ENCODE measurements at places on chromosomes 3 and 15.
A peak's percentile ranks its signal among the peaks of the same experiment; 100 is the strongest.

DNA sequence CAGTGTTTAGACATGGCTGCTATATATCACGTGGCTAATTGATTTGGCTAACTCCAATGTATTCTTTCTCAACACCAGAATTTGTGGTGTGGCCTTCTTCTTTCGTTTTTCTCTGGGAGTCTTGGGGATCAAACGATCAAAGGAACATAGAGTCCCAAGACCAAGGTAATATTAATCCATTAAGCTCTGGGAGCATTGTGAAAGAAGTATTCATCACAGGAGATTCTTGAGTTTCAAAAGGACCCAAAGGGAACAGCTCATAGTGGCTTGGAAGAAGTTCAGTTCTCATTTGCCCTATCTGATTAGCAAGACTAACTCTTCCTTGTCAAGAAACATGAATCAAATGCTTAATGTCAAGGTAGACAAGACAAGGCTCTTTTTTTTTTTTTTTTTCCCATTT, 32.9 kb upstream of the TICRR start:
- no peak for DNase-seq

- no peak for DNase-seq
These were observed 22.1 kb downstream of the ACKR2 start for GRCh38 chr3:42831321-42831713.

DNA sequence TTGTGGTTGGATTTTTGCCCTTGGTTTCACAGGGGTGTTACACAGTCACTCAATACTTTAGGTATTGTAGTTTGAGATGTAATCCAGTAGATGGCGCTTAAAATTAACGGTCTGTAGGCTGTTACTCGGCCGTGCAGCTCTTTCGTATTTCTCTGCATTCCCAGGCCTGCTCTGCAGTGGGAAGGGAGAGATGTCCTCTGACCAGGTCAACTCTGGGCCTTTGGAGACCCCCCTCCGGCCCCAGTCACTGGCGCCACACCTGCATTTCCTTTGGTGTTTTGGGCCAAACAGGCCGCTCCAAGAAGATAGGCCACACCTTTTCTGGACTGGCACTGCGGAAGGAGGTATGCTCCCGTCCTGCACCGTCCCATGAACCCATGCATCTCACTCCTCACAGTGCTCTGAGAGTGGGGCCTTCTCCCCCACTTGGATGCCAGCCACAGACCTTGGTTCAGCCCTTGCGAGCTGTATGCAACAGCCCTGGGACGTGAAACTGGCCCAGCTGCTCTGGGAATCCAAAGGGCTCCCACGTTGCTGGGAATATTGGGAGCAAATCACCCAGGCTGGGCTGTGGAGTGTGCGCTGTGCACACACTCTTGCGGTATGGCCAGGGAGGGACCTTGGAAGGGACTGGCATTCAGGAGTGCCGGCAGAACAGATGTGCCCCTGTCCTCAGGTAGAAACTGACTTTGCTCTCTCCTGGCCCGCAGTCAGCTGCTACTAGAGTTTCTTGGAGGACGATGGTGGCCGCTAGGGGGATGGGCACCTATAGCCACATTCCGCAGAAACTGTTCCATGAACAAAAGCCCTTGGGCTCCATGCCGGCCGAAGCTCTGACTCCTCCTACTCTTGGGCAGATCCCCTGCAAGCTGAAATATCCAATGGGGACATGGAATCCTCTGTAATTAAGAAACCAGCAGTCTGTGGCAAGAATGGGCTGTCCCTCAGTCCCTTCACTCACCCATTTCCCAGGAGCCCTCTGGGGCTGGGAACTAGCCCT, 410.5 kb upstream of the CADM2 start:
- DNase-seq = no peak

DNA sequence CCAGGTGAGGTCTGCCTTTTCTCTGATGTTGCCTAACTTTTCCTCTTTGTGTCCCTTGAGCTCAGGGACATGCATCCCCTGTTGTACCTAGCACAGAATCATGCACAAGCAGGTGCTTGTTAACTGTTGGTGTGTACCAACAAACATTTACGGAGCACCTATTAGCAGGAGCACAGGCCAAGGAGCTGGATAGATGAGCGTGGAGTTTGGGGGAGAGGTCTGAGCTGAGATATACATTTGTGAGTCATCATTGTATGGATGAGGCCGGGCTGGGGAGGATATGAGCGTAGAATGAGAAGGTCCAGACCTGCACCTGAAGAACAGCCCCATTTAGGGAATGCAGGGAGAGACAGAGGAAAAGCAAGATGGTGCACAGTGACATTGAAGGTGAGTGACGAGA, 53.4 kb downstream of the SMAD3 start:
- DNase-seq = no peak

GRCh38 chr3:33111581-33111980, 2.2 kb upstream of the CRTAP start:
- DNase-seq = no peak

GRCh38 chr15:74519311-74519710, 21.7 kb upstream of the ARID3B start:
- DNase-seq = no peak

DNA sequence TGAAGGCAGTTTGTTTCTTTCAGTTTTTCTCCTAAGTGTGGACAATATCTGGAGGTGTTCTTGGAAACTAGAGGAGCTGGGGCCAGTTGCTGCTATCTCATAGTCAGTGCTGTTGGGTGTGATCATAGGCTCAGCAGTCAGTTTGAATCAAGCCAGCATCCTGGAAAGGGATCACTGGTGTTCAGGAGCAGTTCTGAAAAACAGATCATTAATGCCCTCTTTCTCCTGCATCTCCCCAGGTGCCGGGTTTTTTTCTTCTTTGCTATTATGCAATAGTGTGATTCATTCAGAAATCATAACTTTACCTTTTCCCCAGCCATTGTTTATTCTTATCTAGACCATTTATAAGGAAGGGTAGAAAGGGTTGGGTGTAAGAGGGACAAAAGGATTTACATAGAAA, 24.0 kb downstream of the LNP1 start:
- no peak for DNase-seq

DNA sequence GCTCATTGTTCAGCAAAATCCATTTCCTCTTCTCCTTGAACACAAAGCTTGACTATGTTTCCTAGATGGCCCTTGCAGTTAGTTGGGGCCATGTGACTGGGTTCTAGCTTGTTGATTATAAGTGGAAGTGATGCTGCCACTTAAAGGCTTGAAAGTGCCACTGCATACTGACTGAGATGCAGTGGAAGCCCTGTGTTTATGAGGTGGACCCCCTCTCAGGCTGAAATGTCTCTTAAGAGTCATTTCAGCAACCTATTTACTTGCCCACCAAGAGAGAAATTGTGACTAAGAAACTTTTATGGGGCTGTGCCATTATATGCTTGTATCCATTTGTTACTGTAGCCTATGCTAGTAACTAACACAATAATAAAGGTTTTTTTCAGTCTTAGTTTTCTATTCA, 8.4 kb upstream of the ANP32A start:
- DNase-seq = no peak

DNA sequence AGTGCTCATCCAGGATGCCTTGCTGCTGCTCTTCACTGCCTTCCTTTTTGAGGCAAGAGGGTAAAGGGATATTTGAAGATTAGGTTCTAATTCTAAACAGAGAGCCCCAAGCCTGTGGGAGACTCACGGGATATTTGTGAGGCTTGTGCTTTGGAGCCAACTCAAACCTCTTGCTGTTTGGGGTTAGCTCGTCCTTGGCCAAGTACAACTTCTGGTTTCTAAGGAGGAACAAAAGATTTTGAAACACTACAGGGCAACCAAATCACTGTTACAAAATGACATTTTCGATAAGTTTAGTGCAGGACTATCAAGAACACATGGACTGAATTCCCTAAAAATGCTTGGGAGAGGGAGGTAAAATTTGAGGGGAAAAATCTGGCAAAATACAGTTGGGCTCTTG, 190.2 kb downstream of the RORA start:
- no peak for DNase-seq

GRCh38 chr3:151974067-151974466, 100.6 kb downstream of the SUCNR1 start:
- no peak for DNase-seq

- no peak for DNase-seq
These were observed 3.7 kb downstream of the EFCC1 start for GRCh38 chr3:129004639-129005295.

DNA sequence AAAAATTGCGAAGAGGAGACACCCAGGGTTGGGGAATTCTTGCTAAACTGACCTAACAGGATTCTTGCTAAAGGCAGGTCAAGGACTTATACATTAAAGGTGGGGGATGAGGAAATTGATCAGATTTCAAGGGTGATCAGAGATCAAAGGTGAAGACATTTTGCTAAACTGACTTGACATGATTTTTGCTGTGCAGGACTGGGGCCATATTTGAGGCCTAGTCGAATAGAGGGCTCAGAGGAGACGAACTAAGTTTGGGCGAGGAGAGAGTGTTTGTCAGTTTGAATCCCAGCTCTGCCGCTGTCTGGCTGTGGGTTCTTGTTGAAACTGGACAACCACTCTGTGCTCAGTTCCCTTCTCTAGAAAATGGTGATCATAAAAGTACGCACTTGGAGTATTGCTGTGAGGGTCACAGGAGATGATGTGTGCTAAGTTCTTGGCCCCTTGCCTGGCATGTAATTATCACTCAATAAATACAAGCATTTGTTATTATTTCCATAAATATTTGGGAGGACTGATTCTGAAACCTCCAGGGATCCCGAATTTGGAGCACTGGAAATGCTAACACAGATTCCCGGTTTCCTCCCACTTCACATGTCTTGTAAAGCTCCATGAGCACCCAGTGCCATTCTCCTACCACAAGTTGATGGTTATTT, 364.8 kb upstream of the PROK2 start:
- no peak for DNase-seq

- peak; percentile 95 for DNase-seq
These were observed 102.7 kb downstream of the PTPRG start for GRCh38 chr3:61664105-61664482.

- peak; percentile 15 for DNase-seq
These were observed 29.6 kb downstream of the GALK2 start for GRCh38 chr15:49199666-49200065.

GRCh38 chr3:167507954-167508353, 34.1 kb upstream of the SERPINI2 start:
- DNase-seq = no peak

DNA sequence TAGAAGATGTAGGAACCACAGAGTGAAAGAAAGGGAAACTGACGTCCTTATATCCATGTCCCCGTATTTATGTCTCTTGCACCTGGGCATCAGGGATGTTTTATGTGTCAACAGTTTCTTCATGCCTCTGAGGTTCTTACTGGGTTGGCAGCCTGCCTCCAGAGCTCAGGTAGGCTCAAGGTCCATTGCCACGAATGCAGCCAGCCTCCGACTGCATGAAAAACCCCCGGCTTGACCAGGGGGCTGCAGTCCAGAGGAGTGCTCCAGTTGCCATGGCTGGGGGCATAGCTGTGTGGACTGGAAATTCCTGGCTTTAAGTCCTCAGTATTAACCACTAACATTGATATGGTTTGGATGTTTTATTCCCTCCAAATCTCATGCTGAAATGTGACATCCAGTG, 2.8 kb upstream of the CSPG5 start:
- no peak for DNase-seq

DNA sequence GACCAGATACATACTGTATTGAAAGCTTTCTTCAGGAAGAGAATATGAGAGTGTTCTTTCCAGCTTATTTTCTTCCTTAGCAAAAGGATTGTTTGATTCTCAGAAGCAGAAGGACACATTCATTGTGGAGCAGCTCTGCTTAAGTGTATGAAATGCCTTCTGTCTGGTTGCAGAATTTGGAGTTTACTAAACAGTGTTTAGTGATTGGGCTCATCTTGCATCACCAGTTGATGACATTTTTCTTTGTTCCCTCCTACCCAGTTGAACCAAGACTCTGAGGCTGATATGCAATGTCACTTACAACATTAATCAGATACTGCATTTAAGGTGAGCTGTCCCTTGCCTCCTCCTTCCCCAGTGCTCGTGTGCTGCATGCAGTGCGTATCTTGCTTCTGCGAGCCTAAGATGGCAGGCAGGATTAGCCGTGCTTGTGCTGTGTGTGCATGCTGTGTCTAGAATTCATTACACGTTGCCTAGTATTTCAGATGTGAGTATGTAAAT, 18.4 kb downstream of the ZBTB38 start:
- DNase-seq = no peak

DNA sequence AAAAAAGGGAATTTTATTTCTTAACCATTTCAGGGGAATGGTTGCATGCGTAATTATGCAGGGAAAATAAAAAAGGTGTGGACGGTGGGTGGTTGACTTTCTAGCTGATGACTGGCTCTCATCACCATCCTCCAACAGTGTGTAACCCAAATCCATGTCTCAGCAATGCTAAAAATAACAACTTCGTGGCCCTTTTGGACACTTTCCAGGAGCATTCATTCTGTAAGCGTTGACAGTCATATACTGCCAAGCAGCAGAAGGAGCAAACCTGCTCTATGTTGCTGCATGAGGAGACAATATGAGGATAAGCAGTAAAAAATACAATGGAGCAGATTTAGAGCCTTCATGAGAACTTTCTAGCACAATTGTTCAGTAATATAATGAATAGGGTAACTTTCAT, 189.1 kb downstream of the ANXA2 start:
- DNase-seq = no peak

GRCh38 chr3:142652826-142653292, 56.7 kb downstream of the PLS1 start:
- no peak for DNase-seq

DNA sequence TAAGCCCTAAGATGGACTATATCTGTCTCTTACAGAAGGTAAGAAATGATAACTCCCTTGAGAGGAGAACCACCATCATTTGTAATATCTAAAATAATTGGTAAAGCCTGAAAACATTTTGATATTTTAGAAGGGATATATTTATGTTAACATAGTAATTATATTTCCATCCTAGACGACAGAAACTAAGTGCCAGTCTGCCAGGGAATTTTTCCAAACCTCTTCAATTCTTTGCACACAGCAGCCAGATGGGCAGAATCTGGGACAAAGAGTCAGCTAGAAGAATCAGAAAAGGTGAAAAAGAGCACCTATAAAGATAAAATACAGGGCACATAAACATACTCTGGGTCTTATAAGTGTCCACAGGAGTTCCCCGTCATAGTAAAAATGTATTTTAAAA, 70.0 kb upstream of the CBLB start:
- no peak for DNase-seq

GRCh38 chr3:70517124-70517890, 204.9 kb upstream of the MDFIC2 start:
- no peak for DNase-seq

- DNase-seq = no peak
These were observed 450.8 kb upstream of the NAALADL2 start for GRCh38 chr3:174408310-174408709.

DNA sequence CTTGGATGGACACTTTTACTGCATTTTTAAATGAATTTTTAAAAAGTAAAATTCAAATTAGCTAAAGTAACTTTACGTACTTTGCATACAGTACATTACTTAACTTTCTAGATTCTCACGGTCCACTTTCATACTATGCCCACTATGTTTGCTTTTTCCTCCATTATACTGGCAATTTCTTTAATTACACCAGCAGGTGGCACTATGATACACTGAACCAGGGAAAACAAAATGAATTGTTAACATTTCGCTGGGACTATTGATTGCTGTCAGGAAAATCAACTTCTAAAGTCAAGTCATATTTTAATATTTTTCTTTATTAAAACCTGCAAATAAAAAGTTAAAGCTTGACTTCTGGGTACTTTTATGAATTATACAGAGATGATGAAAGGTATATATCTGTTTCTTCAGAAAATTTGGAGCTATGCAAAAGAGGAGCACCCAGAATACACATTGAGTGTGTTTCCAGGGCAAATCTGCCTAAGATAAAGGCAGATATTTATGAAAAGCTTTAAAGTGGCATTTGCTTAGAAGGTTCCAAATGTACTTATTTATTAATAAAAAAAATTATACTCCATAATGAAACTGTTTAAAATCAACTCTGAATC, 21.8 kb upstream of the POU1F1 start:
- peak; percentile 2 for DNase-seq

- DNase-seq = no peak
These were observed 10.0 kb downstream of the MRPS25 start for GRCh38 chr3:15055019-15055557.
